ENCODE measurements at places on chromosomes 12 and 14. TPM values are rescaled to one million over a fixed set of nuclear protein-coding genes. Genes with fewer than 3 reads are reported as not detected.

The KRT79 gene
- not detected for total RNA-seq

The ACOT6 gene
- total RNA-seq = not detected

The VRTN gene
- not detected for total RNA-seq

The FAM181A gene
- total RNA-seq = not detected

The KRT75 gene
- total RNA-seq = not detected

The OR4K5 gene
- total RNA-seq = not detected

GRCh38 chr14:47278233-47278842 lies 397.1 kb downstream of the MDGA2 start:
- DNase-seq = no peak

DNA sequence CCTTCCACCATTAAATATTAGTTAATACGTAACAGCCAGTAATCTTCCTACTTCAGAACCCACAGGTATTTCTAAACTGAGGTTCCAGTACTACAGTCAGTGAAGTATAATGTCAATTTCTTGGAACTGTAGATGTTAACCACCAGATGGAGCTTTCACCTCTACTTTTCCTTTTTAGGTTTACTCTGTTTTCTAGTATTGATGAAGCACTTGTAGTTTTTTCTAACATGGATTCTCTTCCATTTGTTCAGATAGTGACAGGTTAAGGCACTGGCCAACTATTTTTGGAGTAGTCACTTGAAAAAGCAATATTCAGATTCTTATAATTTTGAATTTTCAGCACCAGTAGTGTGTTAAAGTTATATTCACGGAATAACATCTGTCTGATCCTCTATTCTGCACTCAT lies 4.6 kb upstream of the SEC23A start:
- DNase-seq = peak; percentile 35

- no peak for DNase-seq
Observed at GRCh38 chr12:23428758-23429157, 520.7 kb downstream of the SOX5 start.

DNA sequence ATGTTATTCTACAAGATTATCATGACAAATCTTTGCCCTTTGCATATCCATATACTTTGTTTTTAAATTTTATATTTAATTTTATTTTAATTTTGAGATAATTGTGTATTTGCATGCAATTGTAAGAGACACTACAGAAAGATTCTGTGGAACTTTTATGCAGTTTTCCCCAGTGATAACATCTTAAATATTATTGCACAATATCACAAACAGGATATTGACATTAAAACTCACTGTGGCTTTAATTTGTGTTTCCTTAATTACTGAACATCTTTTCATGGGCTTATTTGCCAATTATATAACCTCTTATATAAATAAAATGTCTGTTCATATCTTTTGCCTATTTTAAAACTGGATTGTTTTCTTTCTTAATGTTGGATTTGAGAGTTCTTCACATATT lies 95.6 kb downstream of the ASCL1 start:
- no peak for DNase-seq

GRCh38 chr12:122844366-122844971 lies 9.2 kb downstream of the HIP1R start:
- no peak for DNase-seq

- no peak for DNase-seq
Observed at GRCh38 chr12:132379996-132380395, 50.6 kb upstream of the GALNT9 start.

GRCh38 chr12:66852091-66852490 lies 173.2 kb upstream of the GRIP1 start:
- no peak for DNase-seq

DNA sequence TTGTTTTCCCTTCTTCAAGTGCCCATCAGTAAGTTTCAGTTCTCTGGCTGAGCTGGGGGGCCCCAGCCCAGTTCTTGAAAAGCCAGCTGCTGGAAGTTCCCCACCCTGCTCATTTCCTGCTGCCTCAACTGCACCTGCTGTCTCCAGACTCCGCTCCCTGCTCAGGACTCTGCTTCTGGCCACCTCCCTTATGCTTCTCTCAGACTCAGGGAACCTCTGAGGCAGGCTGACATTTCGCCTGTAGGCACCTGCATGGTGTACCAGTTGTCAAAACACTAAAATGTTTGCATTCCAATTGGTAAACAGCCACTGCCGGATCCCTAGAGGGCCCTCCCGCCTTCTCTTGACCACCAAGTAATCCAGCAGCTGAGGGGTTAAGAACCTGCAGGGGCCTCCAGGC lies 136.5 kb upstream of the VRK1 start:
- DNase-seq = peak; percentile 6

DNA sequence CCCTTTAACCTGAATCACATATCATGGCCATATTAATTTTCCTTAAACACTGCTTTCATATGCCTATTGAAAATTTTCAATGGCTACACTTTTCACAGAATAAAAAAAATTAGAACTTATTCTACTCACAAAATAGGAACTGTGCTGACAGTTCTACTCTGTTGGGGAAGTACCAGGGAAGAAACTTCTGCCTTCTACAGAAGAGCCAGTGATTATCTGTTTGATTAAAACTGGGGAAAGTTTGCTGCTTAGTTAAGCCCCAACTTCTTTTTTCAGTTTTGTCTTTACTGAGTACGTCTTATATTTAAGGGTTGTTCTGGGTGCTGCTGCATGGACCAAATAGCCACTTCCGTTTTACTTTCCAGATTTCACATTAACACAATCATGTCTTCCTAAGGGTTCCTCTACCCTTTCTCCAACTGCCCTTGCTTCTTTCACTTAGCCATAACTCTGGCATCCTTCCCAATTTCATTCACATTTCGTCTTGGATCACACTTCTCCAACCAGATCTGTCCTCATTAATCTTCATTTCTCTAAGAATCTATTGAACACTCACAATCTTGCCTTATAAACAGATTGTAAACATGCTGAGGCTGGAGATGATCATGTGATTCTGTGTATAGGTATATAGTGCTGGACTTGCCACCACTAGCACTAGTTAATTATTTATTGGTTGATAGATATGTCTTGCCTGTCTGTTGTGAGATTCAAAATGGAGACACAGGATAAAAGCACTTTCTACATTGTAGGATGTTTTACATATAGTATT lies 1.9 kb upstream of the SEL1L start:
- no peak for DNase-seq

- no peak for DNase-seq
Observed at GRCh38 chr14:50955373-50956043, 11.2 kb upstream of the PYGL start.
